ENCODE measurements at places on chromosomes 3 and 15.

GRCh38 chr3:24086617-24087404 is 141.7 kb downstream of the NR1D2 start:
- no peak for DNase-seq

DNA sequence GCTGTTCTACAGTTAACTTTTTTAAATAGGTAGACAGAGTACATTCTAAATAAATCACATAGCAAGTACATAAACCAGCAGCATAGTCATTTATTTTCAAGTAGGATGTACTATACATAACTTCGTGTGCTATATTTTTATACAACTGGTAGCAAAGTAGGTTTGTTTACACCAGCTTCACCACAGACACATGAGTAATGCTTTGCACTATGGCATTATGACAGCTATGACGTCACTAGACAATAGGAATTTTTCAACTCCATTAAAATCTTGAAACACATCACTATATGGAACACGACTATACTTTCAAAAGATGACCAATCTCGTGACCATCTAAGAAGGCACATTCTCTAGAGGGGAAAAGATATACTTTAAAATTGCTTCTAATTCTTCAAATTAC is 3.5 kb downstream of the TEX55 start:
- DNase-seq = no peak

DNA sequence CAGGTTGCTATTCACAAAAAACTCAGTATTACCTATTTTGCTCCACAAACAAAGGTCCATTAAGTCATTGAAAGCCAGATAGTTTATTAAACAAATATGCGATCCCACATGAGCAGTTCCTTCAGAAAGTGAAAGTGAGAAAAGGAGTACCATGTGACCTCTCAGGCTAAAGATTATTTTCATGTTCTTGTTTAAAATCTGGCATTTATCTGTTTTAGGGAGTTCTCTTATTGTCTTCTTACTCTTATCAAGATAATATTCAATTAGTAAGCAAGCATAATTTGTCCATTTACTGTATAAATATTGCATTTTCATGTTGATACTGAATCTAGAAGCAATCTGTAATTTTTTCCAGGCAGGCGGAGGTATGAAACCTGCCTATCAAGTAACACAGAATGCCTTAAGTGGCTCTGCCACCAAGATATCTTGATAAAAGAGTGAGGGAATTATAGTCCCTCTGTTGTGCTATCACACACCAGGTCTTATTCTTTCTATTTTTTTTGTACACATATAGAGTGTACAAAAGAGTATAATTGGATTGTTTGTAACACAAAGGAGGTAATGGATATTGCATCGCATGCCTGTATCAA is 20.1 kb upstream of the PLSCR5 start:
- no peak for DNase-seq

DNA sequence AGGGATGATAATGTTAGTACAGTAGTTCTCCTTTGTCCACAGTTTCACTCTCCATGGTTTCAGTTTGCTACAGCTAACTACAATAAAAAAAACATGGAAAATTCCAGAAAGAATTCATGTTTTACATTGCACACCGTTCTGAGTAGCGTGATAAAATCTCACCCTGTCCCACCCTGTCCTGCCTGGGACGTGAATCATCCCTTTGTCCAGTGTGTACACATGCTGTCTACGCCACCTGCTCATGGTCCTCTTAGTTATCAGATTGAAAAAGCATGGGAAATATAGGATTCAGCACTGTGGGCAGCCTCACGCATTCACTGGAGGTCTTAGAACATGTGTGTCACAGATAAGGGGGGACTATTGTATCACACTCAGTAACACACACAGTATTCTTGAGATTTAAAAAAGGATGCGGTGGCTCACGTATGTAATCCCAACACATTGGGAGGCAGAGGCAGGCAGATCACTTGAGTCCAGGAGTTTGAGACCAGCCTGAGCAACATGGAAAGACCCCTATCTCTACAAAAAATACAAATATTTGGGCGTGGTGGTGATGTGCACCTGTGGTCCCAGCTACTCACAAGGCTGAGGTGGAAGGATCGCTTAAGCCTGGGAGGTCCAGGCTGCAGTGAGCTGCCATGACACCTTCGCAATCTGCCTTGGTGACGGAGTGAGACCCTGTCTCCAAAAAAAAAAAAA is 8.7 kb upstream of the FLNB start:
- no peak for DNase-seq

DNA sequence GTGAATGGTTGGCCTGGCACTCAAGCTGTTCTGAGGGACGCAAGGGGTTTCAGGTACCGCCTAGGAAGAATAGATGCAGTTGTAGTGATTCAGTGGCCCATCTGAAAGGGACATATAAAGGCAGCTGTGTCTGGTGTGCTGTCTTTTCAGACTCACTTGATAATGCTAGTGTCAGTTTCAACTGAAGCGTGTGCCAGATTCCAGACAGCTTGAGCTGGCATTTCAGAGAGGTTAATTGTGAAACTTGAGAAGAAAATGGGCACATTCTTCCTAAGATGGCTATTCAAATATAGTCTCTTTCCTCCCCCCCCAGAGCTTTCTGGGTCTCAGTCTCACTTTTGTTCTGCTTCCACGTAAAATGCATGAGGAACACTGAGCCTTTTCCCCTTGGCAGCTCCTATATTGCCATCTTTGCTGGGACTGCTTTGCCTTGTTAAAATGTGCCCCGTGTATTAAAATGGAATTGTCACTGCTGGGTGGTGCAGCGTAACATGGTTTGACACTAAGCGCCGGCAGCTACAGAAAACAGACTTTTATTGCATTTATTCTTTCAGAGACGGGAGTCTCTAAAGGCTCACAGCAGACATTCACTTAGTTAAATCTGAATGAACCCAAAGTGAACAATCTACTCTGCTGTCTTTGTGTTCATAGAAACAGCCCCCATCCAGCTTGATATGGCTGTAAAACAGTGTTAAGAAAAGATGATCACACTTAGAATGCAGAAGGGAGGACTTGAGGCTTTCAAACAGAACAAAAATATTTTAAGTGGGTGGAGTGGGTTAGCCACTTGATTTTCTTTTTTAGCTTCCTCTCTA is 478.7 kb downstream of the RBMS3 start:
- no peak for DNase-seq

DNA sequence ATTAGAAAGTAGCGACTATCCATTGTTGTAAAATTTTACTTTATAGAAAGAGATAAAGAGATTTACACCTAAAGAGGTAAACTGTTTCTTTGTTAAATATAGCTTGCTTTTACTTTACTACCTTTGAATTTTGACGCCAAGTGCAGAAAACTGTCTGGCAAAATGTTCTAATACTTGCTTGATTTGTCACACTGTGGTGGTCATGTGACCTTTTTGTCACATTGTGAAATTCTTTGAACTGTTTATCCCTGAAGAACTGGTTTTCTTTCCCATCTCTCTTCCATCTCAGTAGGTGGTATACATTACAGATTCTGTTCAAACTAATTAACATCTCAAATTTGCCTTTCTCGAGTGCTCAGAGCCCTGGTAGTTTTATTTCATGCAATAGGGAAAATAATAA is 327.4 kb downstream of the NAALADL2 start:
- no peak for DNase-seq

- no peak for DNase-seq
Measured at GRCh38 chr3:66778777-66779176, 219.3 kb upstream of the KBTBD8 start.

DNA sequence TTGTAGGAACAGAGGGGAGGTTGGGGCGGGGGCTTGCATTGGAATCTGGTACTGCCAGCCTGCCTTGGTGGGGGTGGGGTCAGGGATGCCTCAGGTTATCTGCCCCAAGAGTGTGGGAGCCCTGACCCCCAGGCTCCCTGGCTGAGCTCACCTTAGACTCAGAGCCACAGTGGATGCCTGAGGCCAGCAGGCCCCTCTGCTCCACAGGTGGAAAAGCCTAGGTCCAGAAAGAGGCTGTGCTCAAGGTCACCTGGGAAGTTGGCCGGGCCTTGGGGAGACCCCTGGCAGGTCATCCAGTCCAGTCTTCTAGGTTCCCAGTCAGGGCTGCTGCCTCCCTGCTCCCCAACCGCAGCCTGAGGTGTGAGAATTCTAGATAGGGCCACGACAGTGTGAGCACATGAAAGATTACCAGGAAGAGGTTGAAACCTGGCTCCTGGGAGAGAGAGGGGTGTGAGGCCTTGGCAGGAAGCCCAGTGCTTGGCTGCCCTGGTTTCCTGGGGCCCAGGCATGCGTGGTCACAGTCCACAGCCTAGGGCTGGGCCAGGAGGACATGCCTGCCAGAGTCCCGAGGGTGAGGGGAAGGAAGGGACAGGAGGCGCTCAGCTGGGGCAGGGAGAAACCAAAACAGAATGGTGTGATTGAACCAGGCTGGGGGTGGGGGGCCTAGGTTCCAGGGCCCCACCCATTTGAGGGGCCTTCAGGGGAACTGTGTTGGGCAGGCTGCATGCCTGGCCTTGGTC is 4.9 kb downstream of the HDAC11 start:
- DNase-seq = no peak

GRCh38 chr3:106819440-106819839 is 557.8 kb upstream of the CCDC54 start:
- no peak for DNase-seq

DNA sequence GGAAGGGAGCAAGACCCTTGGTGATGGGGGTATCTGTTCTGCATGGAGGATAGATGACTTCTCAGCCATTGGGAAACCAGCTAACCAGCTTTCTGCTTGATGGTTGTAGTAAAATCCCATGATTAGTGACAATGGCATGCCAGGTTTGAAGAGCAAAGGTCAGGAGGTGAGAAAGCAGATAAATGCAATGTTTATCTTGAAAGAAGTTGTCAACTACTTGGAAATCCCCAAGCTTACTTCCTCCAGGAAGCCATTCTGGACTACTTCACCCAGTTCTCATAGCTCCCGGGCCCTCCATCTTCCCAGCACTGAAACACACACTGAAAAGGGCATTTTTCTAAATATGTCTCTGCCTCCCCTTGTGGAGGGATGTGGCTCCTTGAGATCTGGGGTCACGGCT is 51.3 kb downstream of the SMAD3 start:
- no peak for DNase-seq

DNA sequence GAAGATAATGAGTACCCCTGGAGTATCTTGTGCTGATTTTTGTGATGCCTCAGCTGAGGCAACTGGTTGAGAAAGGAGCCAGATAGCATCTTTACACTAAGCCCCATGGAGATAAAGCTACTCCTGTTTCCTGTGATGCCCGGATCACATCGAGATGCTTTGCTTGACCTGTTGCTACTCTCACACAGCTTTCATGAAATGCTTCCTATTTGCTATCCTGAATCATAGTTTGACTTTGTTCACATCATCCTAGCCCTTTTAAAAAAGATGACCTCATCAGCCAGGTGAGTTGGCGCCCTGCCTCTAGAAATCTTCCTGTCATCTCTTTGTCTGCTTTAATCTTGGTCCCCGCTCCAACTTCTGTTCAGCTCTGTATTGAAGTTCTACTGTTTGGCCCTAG is 409.6 kb upstream of the TBL1XR1 start:
- no peak for DNase-seq

GRCh38 chr3:150429767-150430671 is 21.9 kb downstream of the TSC22D2 start:
- no peak for DNase-seq

GRCh38 chr15:77002436-77002835 is 7.5 kb downstream of the PSTPIP1 start:
- DNase-seq = no peak

DNA sequence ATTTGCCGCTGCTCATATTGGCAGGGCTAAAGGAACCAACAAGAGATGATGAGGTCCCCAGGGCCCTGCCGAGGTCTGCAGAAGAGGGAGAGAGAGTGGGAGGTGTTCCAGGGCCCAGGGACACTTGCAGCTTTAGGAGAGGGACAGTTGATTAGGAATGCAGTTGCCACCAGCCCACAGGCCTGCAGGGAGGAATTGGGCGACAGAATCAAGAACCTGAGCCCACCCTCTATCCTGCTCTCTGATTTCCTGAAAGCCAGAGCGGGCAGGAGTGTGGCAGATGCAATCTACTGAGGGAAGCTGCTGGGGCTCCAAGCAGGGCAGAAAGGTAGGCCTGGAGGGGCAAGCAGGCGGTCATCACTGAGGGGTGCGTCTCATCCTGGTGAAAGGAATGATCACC is 12.1 kb upstream of the PRR23E start:
- DNase-seq = no peak

DNA sequence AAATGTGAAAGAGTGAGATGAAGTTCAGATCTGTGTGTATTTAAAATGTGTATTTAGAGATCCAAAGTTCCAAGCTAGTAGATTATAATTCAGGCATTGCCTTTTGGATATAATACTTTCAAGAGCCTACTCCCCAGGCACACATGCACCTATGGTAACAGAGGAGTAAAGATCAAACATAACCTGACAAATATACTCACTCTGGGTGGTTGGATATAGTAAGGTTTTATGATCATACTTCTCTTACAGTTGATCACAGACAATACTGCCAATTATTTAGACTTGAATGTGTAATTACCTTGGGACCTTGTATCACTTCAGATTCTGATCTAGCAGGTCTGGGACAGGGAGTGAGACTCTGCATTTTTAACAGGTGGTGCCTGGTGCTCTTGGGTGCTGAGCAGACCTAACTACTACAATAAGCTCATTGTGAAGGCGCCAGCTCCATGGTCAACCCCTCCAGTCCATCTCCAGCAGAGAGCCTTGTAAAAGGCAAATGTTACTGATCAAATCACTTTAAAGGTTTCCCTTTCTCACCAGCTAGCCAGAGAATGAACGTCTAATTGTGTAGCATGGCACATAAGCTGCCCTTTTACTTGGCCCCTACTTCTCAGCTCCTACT is 55.5 kb downstream of the NBEAL2 start:
- no peak for DNase-seq

DNA sequence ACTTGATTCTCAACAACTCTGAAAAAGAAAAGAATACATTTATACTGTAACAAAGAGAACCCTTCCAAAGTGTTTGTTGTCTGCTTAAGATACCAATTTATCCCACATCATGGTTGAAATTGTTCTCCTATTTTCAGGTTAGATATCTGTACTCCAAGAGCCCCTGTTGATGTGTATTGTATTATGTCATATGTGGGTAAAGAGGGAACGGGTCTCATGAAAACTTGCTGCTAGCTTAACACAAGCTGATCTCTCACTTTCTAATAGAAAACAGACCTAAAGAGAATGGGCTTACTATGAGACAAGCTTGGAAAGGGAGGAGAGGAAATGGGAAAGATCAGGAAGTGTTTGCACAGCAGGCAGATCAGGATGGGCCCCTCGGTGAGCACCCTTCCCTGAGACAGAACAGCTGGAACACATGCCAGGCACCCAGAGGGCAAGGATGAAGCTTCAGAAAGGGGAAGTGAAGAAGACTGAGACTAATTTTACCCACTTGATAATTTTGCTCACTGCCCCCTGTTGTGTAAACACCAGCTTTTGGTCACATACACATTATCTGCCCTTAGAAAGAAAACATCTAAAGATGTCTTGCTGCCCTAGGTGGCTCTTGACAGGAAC is 747.9 kb upstream of the CCDC54 start:
- DNase-seq = no peak

- peak; percentile 39 for DNase-seq
Measured at GRCh38 chr3:184016811-184017671, 643 bp downstream of the ABCC5 start.
